ENCODE measurements at places on chromosomes 3 and 15.

- DNase-seq: no peak
These were observed 474.8 kb upstream of the CNTN4 start for GRCh38 chr3:1623896-1624295.

DNA sequence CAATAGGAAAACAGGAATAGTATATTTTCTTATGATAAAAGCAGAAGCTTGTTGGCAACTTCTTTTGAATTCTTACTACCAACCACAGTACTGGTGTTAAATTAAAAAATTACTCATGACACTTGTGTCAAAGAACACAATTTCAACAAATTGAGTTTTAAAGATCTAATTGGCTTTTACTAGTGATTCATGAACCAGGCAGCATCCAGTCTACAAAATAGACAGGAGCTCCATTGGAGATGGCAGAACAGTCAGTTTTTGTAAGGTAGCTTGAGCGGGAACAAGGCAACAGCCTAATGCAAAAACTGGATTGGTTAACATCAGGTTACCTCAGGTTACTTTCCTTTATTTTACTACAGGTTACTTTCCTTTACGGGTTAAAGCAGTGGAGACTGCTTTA is 181.3 kb upstream of the THBS1 start:
- DNase-seq: no peak

- DNase-seq: no peak
These were observed 348.7 kb downstream of the NTRK3 start for GRCh38 chr15:87907676-87908446.

DNA sequence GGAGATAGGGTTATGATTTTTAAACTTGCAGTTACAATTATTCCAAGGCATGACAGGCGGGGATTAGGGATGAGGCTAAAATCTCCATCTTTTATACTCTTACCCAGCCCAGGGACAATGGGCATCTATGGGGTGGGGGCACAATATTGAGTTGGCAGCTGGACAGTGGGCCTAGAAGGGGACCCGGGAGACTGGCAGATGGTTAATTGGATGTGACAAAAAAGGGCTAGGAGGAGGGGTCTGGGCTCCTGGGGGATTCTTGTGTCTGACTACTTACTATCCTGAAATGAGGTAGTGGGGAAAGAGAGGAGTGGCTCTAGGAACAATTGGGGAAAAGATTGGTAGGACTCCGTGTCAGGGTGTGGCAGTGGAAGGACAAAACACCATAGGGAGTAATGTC is 53.0 kb upstream of the ROPN1 start:
- no peak for DNase-seq

- DNase-seq: no peak
These were observed 52.6 kb downstream of the IQCH start for GRCh38 chr15:67307156-67307555.

DNA sequence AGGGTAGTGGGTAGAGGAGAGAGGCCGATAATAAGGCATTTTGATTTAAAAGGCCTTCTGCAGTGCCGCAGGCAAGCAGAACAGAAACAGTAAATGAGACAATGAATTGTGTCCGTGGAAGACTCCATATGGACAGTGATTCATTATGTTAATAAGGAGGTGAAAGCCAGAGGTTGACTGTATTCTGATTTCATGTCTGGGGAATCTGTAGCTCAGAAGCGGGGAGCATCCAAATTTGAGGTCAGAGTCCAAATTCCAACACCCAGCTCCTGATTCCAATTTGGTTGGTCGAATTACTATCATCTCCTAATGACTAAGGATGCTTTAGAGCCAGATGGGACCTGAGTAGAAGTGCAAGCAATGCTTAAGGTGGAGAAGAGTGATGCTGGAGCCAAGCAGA is 1.0 kb upstream of the TBC1D21 start:
- DNase-seq: no peak

GRCh38 chr3:170419557-170420087 is 954 bp downstream of the CLDN11 start:
- DNase-seq: no peak

DNA sequence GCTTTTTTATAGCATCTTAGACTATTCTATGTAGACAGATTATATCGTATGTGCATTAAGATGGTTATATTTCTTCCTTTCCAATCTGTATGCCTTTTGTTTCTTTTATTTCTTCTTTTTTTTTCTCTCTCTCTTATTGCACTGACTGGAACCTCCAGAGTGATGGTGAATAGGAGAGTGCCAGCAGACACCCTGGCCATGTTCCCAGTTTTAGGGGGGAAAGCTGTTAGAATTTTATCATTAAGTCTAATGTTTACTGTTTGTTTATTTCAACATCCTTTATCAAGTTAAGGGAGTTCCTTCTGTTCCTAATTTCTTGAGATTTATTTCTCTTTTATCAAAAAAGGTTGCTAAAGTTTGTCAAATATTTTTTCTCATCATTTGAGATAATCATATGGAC is 116.6 kb upstream of the LRTM1 start:
- DNase-seq: no peak

DNA sequence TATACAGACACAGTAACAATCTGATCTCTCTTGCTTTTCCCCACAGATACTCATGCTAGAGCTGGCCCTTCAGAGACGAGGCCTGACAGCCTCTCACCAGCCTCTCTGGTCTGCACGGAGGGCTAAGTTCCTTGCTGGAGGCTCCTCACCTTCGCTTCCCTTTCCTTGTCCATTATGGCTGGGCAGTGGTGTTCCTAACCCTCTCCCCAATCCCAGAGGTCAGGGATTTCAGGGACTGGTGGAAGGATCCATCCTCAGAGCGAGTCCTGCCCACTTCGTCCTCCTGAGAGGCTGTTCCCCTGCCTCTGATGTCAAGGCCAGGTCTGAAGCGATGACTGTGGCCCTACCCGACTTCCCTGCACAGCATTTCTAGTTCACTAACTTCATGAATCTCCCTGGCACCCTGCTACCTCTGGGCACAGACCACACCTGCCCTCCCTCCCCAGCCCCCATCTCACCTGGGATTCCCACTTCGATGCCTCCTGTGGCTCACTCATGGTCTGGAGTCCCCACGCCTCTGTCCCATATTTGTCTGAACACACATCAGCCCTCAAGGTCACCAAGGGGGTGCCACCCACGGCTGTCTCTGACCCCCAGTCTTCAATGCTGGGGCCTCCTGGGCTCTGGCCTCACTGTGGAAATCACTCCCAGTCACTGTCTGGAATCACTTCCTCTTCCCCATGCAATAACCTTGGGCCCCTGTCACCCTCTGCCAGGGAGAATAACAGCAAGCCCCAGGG is 124.9 kb upstream of the PRR20G start:
- DNase-seq: no peak

- no peak for DNase-seq
These were observed 13.6 kb downstream of the ACKR2 start for GRCh38 chr3:42822828-42823227.

GRCh38 chr3:197149528-197149927 is 119.9 kb upstream of the MELTF start:
- no peak for DNase-seq

GRCh38 chr3:197960694-197961581 is 921 bp downstream of the LMLN start:
- no peak for DNase-seq

DNA sequence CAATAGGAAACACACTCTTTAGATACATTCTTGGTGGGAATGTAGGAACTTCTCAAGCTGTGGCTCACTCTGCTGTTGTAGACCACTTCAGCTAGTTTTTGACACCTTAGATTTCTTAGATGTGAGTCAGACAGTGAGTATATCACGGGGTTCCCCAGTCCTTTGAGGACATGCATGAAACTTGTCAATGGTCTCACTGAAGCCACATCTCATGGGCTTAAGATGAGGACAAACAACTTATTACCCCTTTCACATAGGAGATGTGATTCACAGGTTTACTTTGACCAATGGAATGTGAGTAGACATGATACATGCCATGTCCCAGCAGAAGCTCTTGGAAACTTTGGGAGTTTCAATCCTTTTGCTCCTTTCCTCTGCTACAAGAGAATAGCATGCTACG is 325.5 kb downstream of the CHST2 start:
- DNase-seq: no peak
